Spleen (tissue), 13 donors: ENCODE measurements at places on chromosomes 1 and 21. TPM values are rescaled to one million over a fixed set of nuclear protein-coding genes. Genes with fewer than 3 reads are reported as not detected.
A peak's percentile ranks its signal among the peaks of the same experiment; 100 is the strongest.

DNA sequence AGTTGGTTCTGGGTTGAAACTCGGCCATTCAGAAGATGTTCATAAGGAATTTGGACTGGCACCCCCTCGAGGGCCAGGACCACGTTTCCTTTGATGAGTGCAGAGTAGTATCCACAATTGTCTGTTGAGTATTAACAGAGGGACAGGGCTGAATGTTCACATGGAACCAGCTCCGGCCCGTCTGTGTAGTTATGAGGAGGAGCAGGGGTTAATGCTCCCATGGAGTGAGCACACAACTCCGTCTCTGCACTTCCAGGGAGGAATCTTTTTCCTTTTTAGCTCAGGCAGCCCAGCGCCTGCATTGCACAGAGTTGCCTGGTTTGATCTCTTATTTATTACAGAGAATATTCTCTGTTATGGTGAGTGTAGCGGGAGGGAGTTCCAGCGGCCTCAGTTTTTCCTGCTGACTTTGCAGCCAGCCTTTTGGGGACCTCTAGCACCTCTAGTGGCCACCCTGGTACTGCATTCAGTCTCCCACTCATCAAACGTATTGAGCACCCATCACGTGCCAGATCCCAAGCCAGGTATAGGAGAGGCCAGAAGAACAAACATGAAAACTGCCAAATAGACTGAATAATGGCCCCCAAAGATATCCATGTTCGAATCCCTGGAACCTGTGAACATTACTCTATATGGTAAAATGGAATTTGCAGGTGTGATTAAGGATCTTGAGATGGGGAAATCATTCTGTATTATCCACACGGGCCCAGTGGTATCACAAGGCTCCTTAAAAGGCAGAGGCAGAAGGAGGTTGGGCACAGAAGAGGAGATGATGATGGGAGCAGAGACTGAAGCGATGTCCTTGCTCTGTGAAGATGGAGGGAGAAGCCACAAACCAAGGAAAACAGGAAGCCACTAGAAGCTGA, 167.7 kb upstream of the CSF3R start:
- no peaks in the 10 kb centered on the region for H3K36me3 ChIP-seq
- peaks cover 15% of the 10 kb centered on the region for H3K27me3 ChIP-seq

- no peak overlapping the region for H3K4me3 ChIP-seq
- no peaks in the 10 kb centered on the region for H3K4me1 ChIP-seq
- H3K27ac ChIP-seq: peak overlapping the region; percentile 71
These were observed 32.6 kb upstream of the TLR5 start for GRCh38 chr1:223175633-223176032.

DNA sequence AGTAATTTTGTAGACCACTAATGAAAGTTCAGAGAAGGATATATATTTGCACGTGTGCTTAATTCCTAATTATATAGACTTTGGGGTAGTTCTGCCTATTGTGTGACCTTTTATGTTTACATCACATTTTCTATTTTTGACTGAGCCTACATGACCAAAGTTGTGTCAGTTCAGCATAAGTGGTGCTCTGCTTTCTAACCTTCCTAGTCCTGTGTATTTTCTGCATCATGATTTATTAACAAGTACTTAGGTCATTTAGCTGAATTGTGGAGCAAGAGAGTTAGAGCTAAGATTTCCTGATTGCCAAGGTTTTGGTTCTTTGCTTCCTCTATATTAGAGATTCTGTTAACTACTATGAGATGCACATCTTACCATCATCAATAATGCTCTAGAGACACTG, 176.0 kb downstream of the C1orf21 start:
- H3K27me3 ChIP-seq: no peaks in the 10 kb centered on the region
- H3K36me3 ChIP-seq: no peaks in the 10 kb centered on the region
- H3K4me1 ChIP-seq: peaks cover 6% of the 10 kb centered on the region
- DNase-seq: no peak

DNA sequence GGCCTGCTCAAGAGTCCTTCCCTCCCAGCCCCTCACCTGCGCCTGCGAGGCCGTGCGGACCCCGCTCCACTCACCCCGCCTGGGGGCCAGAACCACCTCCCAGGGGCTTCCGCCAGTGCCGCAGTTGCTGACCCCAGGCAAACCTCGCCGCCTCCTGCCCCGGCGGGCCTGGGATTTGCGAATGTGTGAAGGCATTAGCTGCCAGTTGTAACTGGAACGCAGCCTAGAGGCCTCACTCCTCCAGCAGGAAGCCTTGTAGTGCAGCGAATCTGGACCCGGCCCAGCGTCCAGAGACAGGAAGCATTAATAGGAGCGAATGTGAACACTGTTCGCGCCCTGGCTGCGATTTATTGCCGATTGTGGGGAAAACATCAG, 140.9 kb upstream of the ARHGEF16 start:
- H3K27ac ChIP-seq: peak overlapping the region; percentile 77
- peaks cover 35% of the 10 kb centered on the region for H3K4me1 ChIP-seq
- H3K4me3 ChIP-seq: no peak overlapping the region
- DNase-seq: no peak
- no peaks in the 10 kb centered on the region for H3K36me3 ChIP-seq
- H3K27me3 ChIP-seq: peaks cover 11% of the 10 kb centered on the region

DNA sequence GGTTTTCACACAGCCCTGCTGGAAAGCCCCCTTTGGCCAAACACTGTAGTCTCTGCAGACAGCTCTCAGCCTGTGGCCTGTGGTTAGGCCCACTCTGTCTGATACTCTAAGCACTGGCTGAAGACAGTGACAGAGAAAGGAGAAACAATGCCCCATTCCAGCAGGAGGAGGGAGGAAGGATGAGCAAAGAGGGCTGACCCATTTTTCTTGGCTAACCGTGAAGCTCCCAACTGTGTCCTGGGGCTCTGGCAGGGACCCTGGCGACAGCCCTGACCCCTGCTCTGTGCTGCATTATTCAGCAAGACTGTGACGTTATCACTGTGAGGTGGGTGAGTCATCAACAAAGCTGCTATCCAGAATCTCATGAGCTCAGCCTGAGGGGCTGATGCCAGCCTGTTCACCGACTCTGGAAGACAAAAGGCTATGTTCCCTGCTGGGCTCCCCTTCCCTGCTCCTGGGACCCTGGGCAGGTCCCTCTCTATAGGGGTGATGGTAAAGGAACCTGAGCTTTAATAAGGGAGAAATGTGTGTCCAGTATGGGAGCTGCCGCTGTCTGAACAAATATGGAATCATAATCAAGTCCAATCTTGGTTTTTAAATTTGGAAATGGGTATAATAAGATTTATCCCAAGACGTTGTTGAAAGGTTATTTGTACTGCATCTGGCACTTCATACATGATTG, 107.0 kb downstream of the RHOU start:
- no peak overlapping the region for H3K4me3 ChIP-seq
- no peak for DNase-seq
- peaks cover 24% of the 10 kb centered on the region for H3K4me1 ChIP-seq
- no peaks in the 10 kb centered on the region for H3K27me3 ChIP-seq

Gene PLA2G2A
- total RNA-seq: not detected

Gene FLG2
- not detected for total RNA-seq
